ENCODE measurements at places on chromosomes 6 and 20.

- no peak for DNase-seq
These were observed 6.7 kb downstream of the MTCH1 start for GRCh38 chr6:36979347-36979742.

DNA sequence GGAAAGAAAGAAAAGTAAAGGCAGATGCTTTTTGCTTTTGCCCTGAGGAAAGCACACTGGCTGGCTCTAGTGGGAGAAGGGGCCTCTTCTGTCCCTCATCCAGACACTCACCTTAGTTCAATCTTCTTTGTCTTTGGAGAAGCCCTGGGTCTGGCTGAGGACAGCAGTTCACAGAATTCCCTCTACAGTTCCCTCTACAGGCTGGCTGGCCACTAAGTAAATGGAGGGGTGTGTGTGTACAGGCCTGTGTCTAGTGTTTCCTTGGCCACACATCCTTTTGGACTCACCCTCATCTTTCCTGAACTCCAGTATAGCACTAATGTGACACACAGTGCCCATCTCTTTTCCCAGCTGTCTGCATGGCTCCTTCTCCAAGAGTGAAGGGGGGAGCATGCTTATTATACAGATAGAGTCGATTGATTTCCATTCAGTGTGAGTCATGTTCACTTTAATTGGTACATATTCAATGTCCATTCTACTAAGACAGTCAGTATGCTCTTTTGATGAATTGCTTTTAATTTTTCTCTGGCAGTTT, 26.0 kb upstream of the CLVS2 start:
- DNase-seq, result no peak

DNA sequence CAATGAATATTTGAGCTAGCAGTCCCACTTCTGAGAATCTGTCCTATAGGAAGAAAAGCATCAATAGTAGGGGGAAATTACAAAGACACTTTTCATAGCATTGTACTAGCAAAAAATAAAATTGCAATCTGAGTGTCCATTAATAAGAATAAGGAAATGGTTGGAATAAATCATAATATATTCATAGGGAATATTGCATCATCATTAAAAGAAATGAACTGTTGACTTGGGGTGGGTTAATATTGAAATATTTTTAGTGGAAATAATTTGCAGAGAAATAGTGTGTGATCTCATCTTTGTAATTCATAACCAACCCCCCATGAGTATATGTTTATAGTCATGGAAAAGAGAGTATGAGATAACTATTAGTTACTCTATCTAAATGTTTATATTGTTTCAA, 12.4 kb downstream of the NFYA start:
- DNase-seq, result no peak

GRCh38 chr20:52924411-52925271, 47.5 kb upstream of the TSHZ2 start:
- DNase-seq, result no peak

- no peak for DNase-seq
These were observed 12.6 kb downstream of the SYNJ2 start for GRCh38 chr6:157994125-157994795.

- peak; percentile 52 for DNase-seq
These were observed 284.7 kb downstream of the CDH26 start for GRCh38 chr20:60242836-60243505.

DNA sequence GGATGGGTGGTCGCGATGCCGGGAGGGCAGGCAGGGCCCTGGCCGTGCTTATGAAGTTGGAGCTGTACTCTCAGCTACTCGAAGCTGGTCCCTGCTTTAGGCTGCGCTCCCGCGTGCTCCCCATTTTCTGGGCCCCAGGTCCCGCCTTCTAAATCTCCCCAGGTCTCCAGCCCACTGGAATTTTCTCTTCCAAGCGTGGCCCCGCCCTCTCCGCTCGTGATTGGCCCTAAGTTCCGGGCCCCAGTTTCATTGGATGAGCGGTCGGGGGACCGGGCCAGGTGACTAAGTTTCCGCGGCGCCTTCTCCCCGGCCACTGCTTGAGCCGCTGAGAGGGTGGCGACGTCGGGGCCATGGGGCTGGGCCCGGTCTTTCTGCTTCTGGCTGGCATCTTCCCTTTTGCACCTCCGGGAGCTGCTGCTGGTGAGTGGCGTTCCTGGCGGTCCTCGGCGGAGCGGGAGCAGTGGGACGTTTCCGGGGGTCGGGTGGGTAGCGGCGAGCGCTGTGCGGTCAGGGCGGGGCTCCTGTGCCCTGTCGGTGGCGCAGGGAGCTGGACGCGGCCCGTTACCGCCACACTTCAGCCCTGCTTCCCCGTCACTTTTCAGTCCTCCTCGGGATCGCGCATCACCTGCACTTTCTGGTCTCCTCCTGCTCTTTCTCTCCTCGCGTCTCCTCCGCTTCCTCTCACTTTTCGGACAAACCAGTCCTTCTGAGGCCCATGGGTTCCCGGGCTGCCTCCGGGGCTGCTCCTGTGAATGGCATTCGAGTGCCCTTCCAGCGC, at the start of gene MICA:
TSS of gene MICA (plus strand) at position 313 of the 778 bp plus-strand sequence. CDS start at position 351, 38 bp downstream.
- peak; percentile 92 for DNase-seq

- no peak for DNase-seq
These were observed 236.9 kb upstream of the ASCC3 start for GRCh38 chr6:101118136-101118396.

- DNase-seq, result peak; percentile 68
These were observed 34.0 kb upstream of the BMP6 start for GRCh38 chr6:7691675-7692452.

DNA sequence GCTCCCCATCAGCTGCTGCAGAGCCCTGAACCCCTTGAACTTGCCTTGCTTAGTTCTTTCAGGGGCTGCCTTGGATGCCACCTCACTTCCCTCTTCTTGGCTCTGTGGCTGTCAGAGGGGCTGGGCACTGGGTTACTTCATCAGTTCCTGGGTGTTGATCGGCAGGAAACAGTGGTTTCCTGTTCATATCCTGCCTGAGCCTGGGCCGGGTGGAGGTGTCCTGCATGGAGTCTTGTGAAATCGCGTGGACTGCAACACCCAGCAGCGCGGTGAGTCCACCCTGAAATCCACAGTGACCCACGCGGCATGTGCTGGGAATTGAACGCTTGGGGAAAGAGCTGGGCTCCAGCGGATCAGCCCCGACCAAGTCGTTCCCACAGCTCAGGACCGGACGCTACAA, 97.5 kb downstream of the CDH26 start:
- no peak for DNase-seq

- peak; percentile 22 for DNase-seq
These were observed 136.4 kb downstream of the MTFR2 start for GRCh38 chr6:136113736-136114173.

DNA sequence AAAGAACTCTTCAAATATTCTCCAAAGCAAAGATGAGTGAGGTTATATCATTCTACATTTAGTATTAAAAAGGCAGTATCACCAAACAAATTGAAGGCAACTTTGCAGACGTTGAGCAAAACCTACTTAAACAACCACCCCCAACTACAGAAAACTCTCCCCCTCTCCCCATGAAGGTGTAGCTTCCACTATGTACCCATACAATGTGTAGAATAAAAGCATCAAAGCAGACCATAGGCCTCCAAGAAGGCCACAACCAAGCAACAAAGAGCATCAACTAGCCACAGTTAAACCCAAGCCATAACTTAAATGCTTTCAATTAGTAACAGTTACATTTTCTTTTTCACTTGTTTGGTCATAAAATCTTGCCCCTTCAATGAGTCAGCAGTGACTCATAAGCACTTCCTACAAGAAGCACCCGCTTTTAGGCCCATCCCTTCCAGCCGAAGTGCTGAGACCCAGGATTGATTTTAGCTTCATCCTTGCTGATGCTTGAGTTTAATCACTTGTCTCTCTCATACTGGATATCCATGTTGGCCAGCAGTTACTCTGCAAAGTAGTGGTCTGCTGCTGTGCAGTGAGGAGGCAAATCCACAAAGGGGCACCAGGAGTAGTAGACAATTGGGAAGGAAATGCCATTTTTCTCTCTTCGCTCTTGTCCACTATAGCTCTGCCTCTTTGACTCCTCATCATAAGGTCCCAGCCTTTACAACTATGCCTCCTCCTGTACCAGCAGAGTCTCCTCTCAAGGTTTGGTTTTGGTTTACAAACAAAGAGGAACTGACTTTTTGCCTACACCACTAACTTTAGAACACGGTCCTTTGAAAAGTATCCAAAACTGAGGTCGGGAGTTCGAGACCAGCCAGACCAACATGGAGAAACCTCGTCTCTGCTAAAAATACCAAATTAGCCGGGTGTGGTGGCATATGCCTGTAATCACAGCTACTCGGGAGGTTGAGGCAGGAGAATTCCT, 8.4 kb upstream of the NUP153 start:
- peak; percentile 74 for DNase-seq

- DNase-seq, result no peak
These were observed 362.8 kb downstream of the ESR1 start for GRCh38 chr6:152170313-152170701.

DNA sequence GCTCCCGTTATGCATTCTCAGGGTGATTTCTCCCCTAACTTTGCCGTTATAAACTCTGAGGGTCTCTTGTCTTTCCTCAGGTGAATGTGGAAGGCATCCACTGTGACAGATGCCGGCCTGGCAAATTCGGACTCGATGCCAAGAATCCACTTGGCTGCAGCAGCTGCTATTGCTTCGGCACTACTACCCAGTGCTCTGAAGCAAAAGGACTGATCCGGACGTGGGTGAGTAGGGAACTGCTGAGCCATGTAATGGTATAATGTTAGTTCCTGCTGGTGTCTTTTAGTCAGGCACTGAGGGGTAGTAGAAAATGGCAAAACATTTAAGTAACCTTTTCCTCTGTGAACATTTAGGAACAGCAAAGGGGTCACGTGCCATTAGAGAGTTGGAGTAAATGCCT, 395.4 kb downstream of the ARHGAP18 start:
- no peak for DNase-seq

DNA sequence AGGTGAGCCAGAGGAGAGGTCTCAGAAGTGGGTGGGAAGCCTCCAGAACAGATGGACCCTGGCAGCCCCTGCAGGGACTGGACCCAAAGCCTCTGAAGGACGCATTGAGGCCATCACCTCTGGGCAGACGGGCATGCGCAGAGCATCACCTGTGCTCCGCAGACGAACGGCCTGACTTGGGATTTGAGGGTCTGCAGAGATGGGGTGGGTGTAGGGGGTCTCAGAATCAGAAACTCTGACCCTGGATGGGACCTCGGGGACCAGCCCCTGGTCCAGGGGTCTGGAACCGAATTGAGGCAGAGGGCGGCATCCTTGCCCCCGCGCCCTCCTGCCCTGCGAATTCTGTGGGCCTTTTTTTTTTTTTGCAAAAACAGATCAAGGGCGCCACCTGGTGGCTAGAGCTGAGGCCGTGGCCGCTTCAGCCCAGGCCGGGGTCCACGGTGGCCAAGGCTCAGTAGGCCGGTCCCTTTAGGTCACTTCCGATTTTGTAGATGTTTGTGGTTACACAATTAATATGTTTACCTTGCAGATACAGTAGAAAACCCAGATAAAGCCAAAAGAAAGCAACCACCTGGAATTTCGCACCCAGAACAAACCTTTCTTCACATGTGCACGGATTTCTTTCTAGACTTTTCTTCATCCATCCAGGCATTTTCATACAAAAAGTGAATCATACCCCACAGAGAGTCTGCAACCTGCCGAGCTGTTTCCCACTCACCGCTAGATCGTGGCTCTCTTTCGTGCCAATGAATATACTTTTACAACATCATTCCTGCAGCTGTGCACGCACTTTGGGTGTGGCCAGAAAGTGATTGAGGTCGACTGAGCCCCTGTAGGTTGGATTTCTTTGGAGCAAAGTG, 25.9 kb downstream of the ZBP1 start:
- peak; percentile 88 for DNase-seq

DNA sequence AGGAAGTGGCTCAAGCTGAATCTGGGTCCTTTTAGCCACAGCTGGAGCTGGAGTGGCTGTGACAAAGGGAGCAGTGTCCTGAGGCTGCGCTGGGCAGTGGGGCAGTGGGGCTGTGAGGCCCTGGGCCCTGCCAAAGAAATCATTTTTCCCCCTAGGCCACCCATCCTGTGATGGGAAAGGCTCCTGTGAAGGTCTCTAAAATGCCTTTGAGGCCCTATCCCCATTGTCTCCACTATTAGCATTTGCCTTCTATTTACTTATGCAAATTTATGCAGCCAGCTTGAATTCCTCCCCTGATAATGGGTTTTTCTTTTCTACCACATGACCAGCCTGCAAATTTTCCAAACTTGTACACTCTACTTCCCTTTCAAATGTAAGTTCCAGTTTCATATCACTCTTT, 539.2 kb downstream of the MEI4 start:
- DNase-seq, result no peak

DNA sequence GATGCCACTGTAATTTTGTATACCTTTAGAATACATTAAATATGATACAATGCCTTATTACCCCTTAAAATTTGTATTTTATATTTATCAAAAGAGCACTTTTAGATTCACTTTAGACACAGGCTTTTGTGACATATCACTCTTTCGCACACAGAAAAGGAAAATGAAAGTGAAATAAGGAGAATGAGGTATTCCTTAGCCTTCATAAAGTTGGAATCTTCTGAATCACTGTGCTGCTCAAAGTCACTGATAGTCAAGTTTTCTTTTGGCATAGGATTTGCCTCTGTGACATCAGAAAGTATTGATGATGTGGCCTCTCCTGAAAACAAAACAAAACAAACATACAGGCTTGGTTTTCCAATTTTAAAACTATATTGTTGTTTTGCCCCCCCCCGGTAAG, 1097.1 kb downstream of the KIF16B start:
- DNase-seq, result no peak

- no peak for DNase-seq
These were observed 123.5 kb downstream of the MAN1A1 start for GRCh38 chr6:119226089-119226488.

- DNase-seq, result no peak
These were observed 153.8 kb upstream of the DTNBP1 start for GRCh38 chr6:15816661-15817060.

GRCh38 chr6:138424004-138424904, 20.2 kb downstream of the HEBP2 start:
- DNase-seq, result no peak

GRCh38 chr6:33147807-33148666, 44.2 kb downstream of the COL11A2 start:
- peak; percentile 47 for DNase-seq

- DNase-seq, result no peak
These were observed 23.6 kb downstream of the SLC35D3 start for GRCh38 chr6:136945711-136946121.

- DNase-seq, result no peak
These were observed 269.6 kb downstream of the CD109 start for GRCh38 chr6:73965539-73966029.

DNA sequence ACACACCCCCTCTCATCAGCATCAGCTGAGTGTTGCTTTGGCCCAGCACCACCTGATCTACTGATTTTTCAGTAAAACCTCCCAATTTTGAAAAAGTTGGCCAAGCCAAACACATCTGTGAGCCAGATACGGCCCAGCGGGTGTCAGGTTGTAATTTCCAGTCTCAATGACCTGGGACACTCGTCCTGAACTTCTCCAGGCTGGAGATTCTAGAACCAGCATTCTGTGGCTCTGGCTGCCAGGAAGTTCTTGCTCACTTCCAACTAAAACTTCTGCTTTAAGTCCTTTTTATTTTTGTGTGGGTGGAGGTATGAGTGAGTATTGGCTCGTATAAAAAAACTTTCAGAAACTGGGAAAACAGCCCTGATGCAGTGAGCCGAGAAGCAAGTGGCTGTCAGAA, 5.1 kb downstream of the KIAA1755 start:
- no peak for DNase-seq

All from HTR-8/SVneo (cell line).